Activated CD8-positive, alpha-beta T cell treated with anti-CD3 and anti-CD28 coated beads, Interleukin-2, amount 10 ng/mL, durations not matched to agents 7 days and 5 days (primary cell): ENCODE measurements at places on chromosomes 7 and 10. TPM values are rescaled to one million over a fixed set of nuclear protein-coding genes. Genes with fewer than 3 reads are reported as not detected.

GRCh38 chr7:23120106-23120505, 14.5 kb downstream of the KLHL7 start:
- H3K4me1 ChIP-seq: no peaks in the 10 kb centered on the region
- H3K27ac ChIP-seq: no peak overlapping the region
- no peaks in the 10 kb centered on the region for H3K27me3 ChIP-seq
- no peak for DNase-seq
- no peaks in the 10 kb centered on the region for H3K36me3 ChIP-seq
- no peak overlapping the region for H3K4me3 ChIP-seq

DNA sequence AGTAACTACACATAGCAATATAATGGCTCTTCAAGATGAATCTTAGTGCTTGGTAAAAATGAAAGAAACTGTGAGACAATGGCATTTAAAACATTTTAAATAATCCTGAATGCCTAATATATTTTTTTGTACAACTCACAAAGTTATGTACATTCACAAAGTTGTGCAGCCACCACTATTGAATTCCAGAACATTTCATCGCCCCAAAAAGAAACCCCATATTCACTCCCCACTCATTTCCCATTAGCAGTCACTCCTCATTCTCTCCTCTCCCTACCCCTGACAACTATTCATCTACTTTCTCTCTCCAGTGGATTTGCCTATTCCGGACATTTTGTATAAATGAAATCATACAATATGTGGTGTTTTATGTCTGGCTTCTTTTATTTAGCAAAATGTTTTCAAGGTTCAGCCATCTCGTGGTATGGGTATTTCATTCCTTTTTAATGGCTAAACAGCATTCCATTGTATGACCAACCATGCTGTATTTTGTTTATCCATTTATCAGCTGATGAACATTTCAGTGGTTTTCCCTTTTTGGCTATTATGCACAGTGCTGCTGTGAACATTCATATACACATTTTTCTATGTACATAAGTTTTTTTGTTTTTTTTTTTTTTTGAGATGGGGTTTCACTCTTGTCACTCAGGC, 34.7 kb downstream of the ENTPD7 start:
- H3K4me3 ChIP-seq: no peak overlapping the region
- H3K27ac ChIP-seq: no peak overlapping the region
- no peaks in the 10 kb centered on the region for H3K4me1 ChIP-seq
- no peaks in the 10 kb centered on the region for H3K27me3 ChIP-seq
- DNase-seq: no peak

The ARMC3 gene
- total RNA-seq: not detected

The TRIL gene
- total RNA-seq: not detected
